T-helper 2 cell (primary cell): ENCODE measurements at places on chromosomes 6 and 20.

DNA sequence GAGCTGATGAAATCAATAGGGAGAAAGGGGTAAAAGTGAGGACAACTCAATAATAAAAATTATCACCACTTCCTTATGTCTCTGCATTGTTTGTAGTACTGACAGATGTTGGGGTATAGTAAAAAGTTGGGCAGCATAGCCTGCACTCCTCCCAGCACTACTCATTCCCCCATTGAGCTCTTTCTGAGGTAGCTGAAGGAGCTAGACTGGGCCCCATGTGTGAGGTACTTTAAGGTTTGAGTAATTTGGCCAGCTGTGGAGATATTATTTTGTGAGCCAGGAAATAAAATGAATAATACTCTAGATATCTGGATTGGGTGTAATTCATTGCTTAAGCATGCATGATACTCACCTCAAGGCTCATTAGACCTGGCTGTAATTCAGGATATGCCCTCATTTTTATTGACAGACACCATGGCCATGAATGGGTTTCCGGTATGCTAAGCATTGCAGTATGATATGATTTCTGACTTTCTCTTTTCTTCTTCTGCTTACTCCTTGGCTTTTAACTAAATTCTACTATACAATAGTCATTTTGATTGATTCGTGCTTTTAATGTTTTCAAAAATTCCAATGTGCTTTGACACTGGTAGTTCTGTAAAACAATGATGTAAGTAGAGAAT is 283.9 kb upstream of the RIMS1 start:
- DNase-seq = no peak

GRCh38 chr20:62786157-62786556 is 10.1 kb upstream of the MRGBP start:
- DNase-seq = no peak

DNA sequence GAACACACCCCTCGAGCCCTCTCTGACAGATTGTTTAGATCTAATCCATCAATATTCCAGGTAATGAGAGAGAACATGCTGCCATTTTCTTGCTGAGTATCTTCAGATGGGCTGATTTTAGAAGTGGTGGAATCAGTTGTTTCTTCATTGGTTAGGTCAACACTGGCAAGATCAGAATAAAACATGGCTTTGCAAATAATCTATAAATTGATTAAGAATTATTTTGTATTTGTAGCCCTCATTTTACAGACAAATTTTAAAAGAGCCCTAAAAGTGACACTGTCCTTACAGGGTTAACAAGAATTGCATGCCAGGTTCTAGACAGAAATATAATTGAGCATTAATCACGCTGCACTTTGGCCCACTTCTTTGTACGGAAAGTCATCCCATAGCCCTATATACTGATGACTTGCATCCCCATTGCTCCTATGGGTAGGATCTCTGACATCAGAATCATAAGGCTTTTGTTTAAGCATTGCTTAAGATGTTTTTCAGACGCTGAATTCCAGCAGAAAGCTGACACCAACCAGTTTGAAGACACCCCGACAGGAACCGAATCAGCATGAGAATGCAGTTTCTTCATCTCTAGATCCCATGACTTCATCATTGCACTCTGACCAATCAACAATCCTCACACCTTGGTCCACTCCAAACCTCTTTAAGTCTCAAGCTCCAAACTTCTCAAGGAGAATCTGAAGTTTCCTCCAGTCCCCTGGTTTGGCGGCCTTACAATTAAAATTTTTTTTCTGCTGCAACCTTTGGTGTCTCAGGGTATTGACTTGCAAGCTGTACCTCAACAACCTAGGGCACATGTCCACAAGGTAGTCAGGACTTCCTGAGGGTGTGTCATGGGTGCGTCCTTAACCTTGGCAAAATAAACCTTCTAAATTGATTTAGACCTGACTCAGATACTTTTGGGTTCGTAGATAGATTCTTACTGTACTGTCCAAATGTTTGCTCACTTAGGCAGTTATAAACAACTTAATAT is 7.8 kb downstream of the TDP2 start:
- DNase-seq = no peak

GRCh38 chr20:6855104-6855503 is 87.6 kb downstream of the BMP2 start:
- no peak for DNase-seq
